ENCODE measurements at places on chromosomes 2 and 18.

DNA sequence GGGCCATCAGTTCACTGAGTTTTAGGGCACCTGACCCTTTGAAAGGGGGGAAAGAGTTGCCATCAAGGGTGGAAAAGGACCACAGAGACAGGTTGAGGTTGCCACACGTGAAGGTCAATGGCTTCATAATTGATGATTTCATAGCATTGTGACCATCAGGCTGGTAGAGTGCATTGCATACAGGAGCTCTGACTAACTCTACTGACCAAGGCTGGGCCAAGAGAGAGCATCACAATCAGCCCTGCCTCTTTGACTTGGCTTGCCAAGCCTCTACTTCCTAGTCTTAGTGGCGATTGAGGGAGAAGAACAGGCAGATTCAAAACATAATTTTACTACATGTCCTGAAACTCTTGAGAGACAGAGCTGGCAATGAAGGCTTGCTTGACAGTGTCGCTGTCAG is 5.8 kb upstream of the TNP1 start:
- DNase-seq = no peak

DNA sequence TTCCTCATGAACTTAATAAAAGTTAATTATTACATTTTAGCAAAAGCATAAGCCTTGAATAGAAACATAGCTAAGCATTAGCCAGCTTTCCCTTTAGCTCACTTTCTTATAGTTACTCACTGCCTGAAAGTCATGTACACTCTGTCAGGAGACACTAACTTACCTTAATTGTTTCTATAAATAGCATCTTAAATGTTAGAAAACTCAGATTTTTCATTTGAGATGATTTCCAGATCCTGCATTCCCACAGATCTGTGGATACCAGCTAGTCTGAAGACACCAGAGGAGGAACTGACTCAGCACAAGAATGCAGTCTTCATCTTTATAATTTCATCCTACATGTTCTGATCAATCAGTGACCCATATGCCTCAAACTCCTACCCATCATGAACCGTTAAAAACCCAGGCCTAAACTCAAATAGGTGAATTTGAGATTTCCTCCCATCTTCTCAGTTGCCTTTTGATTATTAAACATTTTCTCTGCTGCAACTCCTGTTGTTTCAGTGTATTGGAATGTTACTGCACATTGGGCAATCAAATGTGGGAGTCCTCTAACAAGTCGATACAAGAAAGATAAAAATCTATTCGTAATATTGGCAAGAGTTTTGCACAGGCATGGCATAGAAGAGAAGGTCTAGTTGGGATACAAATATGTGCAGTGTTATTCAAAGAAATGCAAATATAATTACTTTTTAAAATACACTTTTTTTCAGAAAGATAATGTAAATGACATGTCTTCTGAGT is 857.4 kb upstream of the CDH2 start:
- DNase-seq = no peak

DNA sequence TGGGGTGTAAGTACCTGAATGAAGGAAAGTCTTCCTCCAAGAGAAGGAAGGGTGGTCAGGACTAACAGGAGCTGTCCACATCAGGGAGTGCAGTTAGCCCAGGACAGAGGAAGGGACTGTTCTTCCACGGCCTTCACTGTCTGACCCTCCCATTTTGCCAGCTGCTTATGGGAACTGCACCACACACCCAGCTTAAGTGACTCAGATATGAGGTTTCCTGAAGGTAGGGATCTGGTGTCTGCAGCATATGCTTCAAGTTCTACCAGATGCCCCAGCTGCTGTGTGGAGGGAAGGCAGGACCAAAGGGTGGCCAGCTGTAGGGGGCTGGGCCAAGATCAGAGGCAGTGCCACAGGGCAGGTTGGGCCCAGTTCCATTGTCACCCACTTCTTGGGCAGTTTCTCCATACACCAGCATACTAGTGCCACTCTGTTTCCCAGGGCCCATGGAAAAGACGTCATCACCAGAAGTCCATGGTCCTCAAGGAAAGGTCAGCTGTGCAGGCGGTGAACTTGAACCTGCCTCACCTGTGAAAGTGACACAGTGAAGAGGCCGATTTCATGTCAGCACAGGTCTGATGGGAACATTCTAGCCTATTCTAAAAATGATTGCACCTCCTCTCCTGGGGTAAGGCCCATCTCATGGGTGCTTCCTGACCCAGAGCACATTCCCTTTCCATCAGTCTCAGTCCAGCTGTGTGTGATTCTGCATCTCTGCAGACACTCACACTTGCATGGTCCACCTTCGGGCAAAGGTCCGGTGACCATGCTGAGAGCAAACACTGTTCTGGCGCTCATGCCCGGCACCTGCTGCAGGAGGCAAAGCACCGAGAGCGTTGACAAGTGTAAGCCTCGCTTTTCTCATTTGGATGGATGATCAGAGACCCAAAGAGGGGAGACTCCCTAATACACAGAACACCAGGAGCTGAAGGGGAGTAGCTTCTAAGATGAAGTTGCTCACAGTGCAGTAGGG is 68.0 kb downstream of the ACAA2 start:
- DNase-seq = no peak

GRCh38 chr18:68623342-68623741 is 91.6 kb downstream of the TMX3 start:
- peak; percentile 32 for DNase-seq

DNA sequence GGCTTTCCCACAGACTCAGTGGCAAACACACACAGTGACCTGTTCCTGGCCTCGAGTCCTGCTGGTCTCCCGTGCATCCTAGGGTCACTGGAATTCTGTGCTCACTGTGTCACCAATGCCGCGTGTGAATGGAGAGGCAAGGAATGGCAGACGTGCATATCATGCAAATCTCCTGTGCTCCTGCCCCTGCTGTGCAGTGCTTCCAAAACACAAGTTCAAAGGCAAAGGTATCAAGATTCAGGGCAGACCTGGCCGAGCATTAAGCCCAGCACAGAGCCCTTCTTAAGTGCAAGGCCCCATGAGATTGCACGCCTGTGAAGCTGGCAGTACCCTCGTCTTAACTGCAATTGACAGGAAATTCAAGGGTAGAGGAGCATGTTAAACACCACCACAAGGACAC is 129.1 kb downstream of the NDUFA10 start:
- no peak for DNase-seq

GRCh38 chr2:181885096-181885495 is 6.4 kb upstream of the ITPRID2 start:
- no peak for DNase-seq

GRCh38 chr2:158990397-158991214 is 22.2 kb downstream of the TANC1 start:
- DNase-seq = no peak

DNA sequence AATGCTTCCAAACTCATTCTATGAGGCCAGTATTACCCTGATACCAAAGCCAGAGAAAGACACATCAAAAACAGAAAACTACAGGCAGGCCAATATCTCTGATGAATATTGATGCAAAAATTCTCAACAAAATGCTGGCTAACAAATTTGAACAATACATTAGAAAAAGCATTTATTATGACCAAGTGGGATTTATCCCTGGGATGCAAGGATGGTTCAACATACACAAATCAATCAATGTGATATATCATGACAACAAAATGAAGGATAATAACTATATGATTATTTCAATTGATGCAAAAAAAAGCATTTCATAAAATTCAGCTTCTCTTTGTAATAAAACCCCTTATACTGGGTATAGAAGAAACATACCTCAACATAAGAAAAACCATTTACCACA is 550.9 kb downstream of the ADCYAP1 start:
- DNase-seq = no peak

- no peak for DNase-seq
Measured at GRCh38 chr2:235263205-235264120, 230.4 kb upstream of the AGAP1 start.

GRCh38 chr2:97664636-97664970 is 759 bp upstream of the ACTR1B start:
- DNase-seq = no peak

- no peak for DNase-seq
Measured at GRCh38 chr2:132677661-132678060, 7.7 kb upstream of the LYPD1 start.

DNA sequence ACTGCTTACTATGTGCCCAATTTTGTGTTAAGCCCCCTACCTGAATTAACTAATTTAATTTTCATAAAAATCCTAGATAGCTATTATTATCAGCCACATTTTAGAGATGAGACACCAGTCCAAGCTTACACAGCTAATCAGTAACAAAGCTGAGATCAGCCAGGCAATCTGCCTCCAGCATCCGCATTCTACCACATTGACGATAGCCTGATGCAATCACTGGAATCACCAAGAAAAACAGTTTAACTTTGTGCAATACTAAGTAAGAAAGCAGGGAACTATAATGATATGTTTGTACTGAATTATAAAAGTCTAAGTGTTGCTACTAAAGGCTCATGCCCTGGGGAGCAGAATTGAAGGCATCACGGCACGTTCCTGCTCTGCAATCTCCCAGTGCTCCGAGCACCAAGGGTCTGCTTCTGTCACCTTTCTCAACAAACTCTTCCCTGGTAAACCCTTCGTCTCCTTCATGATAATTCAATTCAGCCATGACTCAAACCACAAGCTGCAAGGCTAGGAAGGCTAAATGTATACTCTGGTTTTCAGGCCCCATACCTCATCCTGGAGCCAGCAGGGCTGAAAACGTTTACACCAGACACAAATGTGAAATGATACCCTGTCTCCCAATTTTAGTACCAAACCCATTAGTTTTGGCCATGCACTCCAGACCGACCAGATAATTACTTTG is 19.4 kb downstream of the KANSL3 start:
- DNase-seq = no peak

GRCh38 chr2:64524604-64525316 is 632 bp downstream of the AFTPH start:
- peak; percentile 70 for DNase-seq

GRCh38 chr2:121717529-121717928 is 19.1 kb downstream of the NIFK start:
- DNase-seq = no peak

GRCh38 chr2:48450256-48450655 is 79.7 kb upstream of the STON1 start:
- no peak for DNase-seq

DNA sequence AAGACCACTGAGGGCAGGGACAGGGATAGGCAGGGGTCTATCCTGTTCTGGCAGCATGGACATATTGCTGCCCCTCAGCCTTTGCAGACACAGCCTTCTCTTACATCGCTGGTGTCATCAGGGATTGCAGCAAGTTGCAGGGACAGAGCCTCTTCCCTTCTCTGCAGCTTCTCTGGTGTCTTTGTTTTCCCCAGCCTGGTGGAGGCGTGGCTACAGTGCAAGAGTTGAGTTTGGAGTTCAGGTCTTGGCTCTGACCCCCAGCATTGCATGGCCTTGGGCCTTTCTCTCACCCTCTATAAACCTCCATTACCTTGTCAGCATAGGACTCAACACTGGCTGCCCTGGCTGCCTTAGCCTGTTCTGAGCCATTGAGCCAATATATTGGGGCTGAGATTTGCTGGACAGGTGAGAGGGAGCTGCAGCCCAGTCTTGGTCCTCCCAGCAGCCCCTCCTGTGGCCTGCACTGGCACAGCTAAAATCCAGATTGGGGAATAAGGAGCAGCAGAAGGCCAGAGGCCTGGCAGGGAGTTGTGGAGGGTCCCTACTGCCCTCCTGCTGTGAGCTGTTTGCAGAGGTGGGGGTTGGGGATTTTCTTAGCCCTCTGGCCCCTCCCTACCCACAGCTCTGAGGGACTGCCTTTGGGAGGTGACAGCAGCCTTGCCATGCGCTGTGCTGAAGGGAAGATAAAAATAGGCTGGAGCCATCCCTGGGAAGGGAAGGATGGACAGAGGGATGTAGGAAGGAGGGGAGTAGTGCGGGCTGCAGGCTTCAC is 22.8 kb downstream of the EHD3 start:
- no peak for DNase-seq

DNA sequence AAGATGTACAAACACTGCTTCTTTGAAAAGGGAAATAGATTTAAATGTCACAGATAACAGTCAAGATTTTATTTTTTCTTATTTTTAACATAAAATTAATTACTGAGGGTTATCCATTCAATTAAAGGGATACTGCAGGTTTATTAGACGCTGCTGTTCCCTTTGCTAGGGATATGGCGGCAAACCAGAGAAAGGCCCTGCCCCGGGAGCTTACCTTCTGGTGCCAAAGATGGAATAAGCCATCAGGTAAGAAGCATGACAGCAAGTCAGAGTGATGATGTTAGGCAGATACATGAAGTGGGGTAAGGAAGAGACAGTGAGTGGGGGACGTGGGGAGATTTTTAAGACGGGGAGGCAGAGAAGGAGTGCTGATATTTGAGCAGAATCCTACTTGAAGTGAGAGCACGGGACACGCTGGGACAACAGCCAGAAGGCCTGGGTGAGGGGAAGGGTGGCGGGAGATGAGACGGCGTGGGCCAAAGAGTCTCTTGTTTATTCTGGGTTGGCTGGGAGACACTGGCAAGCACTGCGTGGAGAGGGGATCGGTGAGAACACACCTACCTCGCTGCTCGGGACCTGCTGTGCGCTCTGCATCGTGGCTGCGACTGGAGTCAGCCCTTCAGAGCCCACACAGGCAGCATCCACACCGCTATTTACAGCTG is 250.5 kb upstream of the TMEM200C start:
- DNase-seq = no peak

DNA sequence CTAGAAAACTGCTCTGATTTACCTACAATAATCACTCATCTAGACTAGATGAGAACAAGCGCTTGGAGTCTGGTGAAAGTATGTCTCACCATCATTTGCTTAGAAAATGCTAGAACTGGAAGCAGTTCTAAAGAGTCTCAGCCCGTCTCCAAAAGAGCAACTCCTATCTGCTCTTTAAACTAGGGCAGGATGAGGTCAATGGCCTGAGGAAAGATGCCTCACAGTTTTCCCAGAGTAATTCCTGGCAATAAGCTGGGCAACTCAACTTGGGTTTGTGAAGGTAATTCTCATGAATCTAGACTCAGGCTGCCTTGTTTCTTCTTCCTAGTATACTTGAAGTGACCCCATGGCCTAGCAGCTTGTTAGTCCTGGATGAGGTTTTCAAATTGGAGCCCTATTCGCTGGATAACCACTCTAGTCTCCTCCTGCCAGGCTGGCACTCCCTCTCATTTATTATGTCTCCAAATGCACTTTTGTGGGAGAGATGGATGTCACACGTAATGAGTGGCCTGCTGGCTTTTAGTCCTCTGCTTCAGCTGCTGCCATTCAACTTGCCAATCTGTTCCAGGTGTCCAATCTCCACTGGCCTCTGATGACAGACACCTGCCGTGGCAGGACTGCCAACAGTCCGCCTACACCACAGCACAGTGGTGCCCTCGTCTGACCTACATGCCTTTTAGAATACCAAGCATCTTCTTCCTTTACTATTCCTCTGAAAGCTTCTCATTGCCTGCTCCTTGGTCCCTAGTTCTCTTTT is 80.9 kb downstream of the CABYR start:
- no peak for DNase-seq

GRCh38 chr2:178271629-178272333 is 77.5 kb downstream of the OSBPL6 start:
- DNase-seq = no peak

DNA sequence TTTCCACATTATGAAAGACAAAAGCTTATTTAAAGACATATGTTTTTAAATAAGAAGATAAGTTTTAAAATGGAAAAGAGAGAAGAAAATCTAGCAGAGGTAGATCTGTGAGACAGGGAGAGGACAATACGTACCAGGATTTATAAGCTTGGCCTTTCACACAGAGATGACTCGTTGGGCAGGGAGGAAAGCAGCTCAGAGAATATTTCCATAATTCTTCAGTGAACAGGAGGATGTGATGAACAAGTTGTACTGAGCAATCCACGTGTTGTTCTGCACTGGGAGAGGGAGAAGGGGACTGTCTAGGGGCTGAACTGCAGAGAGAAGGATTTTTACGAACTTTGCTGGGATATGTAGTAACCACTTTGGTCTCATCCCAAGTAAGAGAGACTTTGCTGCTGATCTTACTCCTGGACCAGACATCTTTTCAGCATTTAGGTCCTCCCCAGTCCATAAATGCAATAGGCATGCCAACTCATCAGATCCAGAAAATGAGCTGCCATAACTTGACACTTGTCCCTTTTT is 162.5 kb upstream of the SETBP1 start:
- DNase-seq = no peak
